NAMALWA (cell line): ENCODE measurements at places on chromosomes 7 and 10.
A peak's percentile ranks its signal among the peaks of the same experiment; 100 is the strongest.

DNA sequence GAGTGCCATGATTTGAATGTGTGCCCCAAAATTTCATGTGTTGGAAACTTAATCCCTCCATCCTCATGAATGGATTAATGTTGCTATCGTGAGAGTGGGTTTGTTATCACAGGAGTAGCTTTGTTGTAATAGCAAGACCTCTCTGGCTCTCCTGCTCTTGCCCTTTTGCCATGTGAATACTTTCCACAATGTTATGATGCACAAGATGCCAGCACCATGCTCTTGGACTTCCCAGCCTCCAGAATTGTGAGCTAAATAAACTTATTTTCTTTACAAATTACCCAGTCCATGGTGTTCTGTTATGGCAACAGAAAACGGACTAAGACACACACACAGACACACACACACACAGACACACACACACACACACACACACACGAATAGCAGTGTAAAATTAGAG is 51.3 kb upstream of the TM9SF3 start:
- DNase-seq: no peak

DNA sequence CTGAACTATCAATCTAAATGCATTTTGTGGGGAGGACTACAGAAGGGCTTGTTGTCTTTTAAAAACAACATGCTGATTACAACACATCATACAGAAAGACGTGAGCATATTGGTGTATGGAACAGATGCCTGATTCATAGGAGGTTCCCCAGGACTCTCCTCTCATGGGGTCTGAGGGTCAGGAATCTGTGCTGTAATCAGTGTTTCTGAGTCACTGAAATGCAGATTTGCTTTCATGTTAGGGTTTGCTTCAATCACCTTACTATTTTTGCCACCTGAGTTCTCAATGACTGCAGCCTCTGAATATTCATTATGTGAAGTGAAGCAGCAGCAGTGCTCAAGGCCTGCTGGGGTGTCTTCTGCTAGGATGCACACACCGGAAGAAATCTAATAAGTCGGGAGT is 550 bp upstream of the ANK3 start:
- no peak for DNase-seq

DNA sequence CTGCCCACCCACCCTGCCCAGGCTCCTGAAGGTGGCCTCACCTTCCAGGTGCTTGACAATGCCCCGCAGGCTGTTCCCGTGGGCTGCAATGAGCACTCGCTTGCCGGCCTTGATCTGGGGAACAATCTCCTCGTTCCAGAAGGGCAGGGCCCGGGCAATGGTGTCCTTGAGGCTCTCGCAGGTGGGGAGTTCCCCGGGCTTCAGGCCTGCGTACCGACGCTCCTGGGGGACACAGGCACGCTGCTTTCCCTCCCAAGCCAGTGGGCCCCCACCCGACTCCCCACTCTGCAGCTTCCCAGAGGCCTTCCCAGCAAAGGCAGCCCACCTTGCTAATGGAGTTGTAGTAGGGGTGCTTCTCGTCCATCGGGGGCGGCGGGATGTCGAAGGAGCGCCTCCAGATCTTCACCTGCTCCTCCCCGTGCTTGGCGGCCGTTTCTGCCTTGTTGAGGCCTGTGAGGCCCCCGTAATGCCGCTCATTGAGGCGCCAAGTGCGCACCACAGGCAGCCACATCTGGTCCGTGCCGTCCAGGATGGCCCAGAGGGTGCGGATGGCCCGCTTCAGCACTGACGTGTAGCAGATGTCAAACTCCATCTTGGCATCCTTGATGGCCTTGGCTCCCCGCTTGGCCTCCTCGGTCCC is 456 bp downstream of the PGAM2 start:
- DNase-seq: no peak

DNA sequence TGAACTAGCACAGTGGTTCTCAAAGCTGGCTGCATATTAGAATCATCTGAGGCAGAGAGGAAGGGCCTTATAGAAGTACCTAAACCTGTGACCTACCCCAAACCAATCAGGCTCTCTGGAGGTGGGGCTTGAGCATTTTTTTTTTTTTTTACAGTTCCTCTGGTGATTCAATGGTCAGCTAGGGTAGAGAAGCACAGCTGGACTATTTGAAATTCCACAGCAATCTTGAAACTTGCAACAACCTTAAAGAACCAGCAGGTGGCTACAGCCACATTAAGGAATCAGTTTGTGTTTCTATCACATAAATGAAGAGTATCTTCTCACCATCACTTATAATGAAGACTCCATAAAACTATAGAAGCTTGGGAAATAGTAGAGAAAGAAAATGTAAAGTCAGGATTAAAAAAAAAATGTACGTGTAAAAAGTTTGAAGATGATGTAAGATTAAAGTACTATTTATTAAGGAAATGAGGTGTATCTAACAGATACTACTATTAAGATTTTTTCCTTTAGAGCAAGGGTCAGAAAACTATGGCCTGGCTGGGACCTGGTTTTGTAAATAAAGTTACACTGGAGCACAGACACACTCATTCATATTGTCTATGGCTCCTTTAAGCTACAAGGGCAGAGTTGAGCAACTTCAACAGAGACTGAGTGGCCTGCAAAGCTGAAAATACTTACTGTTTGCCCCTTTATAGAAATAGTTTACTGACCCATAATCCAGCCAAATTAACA is 3.8 kb downstream of the RTKN2 start:
- DNase-seq: peak; percentile 77

DNA sequence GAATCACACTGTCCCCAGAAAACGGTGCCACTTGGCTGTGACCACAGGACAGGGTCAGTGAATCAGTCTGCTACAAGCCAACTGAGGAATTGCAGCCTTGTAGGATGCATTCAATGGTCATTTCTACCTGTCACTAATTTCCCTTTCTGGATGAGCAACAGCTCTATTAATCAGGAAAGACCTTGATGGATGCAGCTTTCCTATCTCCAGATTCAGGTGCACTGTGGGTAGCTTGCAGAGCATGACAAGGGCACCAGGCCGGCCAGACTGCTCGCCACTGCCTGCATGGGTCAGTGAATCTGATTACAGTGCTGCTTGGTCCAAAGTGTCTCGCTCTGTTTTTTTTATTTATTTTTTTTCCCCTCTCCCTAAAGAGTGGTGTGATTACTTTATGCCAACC is 506.8 kb upstream of the AUTS2 start:
- DNase-seq: no peak

DNA sequence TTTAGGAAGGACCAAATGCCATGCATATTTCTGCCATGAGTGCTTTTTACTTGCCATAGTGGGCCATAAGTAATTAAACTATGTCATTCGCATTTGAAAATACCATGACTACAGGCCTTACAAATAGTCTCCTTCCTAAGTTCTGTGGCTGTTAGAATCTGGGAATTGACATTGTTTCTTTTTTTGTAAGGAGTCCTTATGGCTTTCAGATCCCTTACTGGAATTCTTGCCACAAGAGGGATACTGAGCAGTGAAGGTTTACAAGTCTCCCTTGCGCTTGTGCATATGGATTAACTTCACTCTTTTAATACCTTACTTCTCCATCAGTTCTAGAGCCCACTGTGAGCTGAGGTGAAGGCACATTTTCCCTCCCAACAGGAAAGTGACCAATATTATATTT is 166.0 kb downstream of the NRG3 start:
- no peak for DNase-seq

- DNase-seq: no peak
Measured at GRCh38 chr10:18666810-18667209, 7.6 kb downstream of the ARL5B start.

GRCh38 chr7:77975672-77976480 is 177.3 kb downstream of the PHTF2 start:
- DNase-seq: no peak

DNA sequence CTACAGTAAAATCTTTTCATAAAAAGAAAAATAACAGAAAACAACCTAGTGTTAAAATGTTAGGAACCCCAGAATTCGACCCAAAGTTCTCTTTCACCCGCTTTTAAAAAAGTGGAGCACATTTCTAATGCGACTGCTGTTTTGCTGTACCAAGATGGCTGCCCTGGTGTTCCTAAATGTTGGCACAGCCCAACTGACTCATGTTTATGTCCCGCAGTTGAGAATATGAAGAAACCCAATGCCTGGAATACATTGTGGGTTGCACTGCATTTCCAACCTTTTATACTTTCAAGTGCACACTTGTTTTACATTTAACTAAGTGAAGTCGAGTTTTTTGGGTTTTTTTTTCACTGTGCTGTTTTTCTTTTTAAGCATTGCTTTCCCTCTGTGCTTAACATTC is 944 bp downstream of the STEAP1B start:
- no peak for DNase-seq

GRCh38 chr10:132192991-132193665 is 6.4 kb downstream of the DPYSL4 start:
- no peak for DNase-seq

DNA sequence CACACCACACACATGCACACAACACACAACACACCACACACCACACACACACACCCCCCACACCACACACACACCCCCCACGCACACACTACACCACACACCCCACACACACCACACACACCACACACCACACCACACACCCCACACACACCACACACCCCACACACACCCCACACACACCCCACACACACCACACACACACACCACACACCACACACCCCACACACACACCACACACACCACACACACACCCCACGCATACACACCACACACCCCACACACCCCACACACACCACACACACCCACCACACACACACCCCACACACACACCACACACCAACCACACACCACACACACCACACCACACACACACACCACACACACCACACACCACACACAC is 16.4 kb downstream of the UCN3 start:
- DNase-seq: no peak

- DNase-seq: no peak
Measured at GRCh38 chr7:44416941-44417340, 73.5 kb downstream of the NUDCD3 start.

DNA sequence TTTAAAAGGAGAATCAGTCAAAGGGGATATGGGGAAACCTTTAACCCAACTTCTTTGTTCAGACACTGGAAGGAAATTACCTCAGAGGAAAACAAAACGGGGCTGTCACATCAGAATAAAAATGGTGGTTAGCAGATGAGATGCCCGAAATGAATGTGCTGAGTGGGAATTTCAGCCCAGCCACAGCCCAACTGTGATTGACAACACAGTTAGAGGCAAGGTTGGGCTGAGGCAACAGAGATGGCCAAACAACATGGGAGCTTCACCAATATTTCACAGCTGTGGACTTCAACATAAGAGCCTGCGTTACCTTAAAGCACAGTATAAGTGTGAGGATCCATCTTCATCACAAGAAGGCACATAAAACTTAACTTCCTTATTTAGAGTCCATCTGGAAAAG is 133.5 kb upstream of the PTPRZ1 start:
- no peak for DNase-seq

DNA sequence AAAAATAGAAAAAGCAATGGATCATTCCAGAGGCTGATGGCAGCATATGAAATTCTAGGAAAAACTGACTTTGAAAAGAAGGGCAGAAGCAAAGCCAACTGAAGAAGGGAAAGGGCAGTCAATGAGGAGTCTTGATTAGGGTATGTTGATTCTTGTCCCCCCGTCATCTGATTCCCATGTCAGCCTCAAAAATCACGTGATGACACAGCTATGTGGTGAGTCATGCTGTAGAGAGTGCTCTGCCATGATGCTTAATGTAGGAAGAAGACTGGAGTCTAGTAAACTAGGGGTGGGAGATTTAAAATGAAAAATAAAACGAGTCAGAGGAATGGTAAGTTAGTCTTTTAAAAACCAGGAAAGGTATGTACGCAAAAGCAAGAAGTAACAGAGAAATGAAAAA is 3.9 kb upstream of the POU6F2 start:
- no peak for DNase-seq

- DNase-seq: no peak
Measured at GRCh38 chr7:122652876-122653275, 46.0 kb downstream of the RNF133 start.

DNA sequence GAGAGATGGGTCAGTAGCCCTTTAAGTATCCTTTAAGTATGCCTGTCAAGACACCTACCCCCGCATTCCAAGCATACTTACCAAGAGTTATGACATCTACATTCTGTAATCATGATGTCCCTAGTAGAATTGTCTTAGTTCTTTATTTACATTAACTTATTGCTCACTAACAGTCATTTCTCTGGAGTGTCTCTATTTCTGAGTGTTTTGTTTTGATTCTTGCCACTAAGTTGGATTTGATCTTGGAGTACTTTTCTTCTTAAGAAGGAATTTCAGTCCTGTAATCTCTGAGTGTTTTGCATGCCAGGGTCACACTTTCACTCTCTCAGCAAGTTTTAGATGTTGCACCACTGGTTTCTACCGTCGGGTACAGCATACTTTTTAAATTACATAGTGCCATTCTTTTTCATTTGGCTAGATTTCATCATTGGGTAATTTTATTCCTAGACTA is 1053.9 kb downstream of the KCNMA1 start:
- no peak for DNase-seq

- DNase-seq: no peak
Measured at GRCh38 chr10:48735836-48736390, 51.2 kb downstream of the WDFY4 start.

DNA sequence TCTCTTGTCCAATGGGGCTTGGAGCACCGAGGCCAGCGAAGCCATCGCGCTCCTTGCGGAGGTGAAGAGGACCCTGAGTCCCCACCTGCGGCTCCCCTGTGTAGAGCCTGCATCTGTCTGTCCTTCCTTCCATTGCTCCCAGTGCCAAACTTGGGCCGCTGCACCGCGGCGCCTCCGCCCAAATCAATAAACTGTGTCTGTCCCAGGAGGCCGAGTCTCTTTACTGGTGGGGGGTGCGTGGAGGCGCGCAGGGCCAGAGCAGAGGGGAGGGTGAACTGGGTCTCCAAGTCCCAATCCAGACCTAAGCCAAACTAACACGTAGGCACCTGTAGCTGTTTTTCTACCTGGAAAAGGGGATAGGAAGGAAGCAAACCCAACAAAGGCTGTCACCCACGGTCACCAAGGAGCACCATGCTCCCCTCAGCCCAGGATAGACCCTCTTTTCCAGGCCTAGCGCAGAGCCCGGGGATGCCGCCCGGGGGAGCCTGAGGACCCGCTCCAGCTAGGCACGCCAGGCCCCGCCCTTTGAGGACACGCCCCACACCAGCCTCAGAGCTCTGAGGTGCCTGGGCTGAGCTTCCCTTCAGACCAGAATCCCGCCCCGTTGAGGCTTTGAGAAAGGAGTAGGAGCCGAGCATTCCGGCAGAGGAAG is 1.2 kb upstream of the CHAT start:
- peak; percentile 16 for DNase-seq

DNA sequence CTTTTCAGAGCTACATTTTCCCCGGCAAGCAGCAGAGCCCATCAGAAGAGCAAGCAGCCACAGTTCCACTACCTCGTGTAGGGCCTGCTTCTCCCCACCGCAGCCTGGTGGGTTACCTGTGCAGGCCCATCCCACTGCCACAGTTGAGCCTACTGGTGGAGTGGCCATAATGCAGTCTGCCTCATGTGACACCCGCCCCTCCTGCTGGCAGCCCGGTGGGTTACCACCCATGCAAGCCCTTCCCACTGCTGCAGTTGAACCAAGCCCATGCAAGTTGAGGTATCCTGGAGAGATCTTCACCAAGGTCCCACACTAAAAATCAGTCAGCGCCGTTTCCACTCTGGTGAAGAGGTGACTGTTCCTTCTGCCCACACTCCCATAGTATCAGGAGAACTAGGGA is 32.1 kb upstream of the CNNM1 start:
- peak; percentile 17 for DNase-seq
